ENCODE measurements at places on chromosomes 12 and 14.

GRCh38 chr12:98909746-98910145 lies 264.7 kb downstream of the APAF1 start:
- no peak for DNase-seq

DNA sequence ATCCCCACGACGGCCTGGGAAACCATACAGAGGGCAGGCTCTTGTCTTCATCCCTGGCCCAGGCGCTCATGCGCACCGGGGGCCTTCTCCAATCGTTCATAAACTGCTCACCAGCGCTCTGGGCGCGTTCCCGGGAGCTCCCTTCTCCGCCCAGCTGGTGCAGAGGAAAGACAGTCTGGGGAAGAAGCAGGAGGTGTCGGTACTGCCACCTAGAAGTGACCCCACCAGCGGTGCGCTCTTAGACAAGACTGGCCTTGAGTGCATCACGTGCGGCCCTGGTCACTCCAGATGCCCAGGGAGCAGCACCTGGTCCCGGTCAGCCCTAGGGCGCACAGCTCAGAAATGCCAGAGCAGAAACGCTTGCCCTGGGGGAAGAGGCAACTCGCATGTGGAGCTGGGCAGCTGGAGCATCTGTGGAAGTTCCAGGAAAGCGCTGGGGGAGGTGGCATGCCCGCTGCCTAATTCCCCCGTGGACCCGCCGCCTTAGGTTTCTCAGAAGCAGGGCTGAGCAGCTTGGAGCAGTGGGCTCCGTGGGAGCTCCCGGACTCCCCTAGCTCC lies 2.5 kb downstream of the GSC start:
- DNase-seq, result no peak

DNA sequence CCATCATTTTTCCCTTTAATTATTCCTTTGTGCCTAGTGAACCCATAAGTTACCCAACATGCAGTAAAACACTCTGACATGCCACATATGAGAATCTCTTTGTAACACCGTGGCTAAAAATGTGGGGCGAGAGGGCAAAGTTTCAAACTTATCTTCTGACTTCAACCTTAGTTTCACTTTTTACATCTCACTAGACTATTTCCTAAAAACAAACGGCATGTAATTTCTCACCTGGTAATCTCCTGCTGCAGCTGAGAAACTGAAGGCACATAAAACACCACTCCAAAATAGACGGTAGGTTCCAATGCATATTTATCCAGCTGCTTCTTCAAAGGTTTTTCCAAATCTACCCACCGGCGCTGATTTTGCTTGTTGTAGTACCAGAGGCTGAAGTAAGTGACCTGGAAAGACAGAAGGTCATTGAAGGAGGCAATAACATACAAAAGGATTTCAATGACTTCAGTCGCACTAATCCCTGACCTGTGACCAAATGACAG lies 37.9 kb downstream of the PTPN21 start:
- DNase-seq, result no peak

GRCh38 chr12:16148938-16149337 lies 128.5 kb downstream of the SLC15A5 start:
- DNase-seq, result no peak

GRCh38 chr12:5034603-5035002 lies 9.1 kb upstream of the KCNA5 start:
- DNase-seq, result no peak

All from stimulated activated CD8-positive, alpha-beta memory T cell treated with anti-CD3 and anti-CD28 coated beads, Interleukin-7, amount 100 ng/mL, for 1 hour (primary cell).